Ureter (tissue), 1 donor: ENCODE measurements at places on chromosomes 2 and 18. TPM values are rescaled to one million over a fixed set of nuclear protein-coding genes. Genes with fewer than 3 reads are reported as not detected.

ABCG8 gene
- total RNA-seq = not detected

ASNSD1 gene
- 32.1 TPM for total RNA-seq

RAMP1 gene
- total RNA-seq = 49.0 TPM

PGAP1 gene
- total RNA-seq = 40.3 TPM

CNDP1 gene
- total RNA-seq = 0.31 TPM

B3GNT7 gene
- 2.2 TPM for total RNA-seq

B4GALT6 gene
- 8.9 TPM for total RNA-seq

CNTNAP5 gene
- 1.5 TPM for total RNA-seq

DNA sequence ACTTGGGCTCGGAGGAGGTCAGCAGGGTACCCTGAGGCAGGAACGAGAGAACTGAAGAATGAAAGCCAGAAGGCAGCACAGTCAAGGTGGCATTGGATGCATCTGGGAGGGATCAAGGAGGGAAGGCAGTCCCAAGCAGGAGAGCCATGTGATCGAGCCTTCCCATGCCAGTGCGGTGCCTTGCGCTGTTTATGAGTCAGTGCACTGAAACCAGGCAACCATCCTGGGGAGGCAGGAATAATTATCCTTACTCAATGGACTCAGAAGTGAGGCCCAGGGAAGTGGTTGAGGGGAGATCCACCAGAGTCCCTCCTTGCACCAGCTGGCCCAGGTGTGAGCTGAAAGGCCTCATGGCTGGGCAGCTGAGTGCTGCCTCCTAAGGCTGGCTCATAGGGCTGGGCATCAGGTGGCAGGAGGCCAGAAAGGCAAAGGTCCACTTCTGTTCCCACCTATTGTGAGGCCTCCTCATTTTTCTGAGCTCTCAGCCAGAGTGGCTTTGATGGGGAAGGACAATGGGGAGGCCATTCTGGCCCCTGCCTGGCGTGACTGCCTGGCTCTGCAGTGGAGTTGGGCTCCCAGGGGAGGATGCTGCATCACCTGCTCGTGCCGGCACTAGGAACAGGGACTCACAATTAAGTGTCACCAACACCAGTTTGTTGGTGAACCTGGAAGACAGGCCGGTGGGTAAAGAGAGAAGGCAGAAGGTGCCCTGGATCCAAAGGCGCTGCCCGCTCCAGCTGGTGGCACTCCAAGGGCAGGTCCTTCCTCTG lies 82.3 kb downstream of the TFCP2L1 start:
- DNase-seq = no peak

- DNase-seq = no peak
Measured at GRCh38 chr2:57397550-57398360, 648.9 kb upstream of the VRK2 start.

DNA sequence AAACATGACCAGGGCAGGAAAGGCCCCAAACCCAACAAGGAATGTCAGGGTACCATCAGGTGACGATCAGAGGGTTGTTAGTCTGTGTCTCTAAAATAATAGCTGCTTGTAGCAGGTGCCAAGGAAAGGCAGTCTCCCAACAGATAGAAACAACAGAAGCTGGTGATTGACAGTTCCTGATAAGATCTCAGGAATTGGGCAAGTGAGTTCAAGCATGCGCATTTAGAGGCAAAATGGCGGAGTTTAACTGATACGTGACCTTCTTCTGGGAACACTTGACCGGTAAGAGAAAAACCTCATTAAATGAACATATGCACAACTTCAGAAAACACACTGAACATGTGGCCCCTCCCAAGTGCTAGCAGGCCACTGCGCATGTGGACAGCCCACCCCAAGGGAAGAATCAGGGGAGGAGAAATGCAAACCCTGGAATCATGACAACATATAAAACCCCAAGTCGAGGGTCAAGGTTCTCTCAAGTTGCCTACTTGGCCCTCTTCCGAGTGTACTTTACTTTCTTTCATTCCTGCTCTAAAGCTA lies 664.9 kb downstream of the KCNJ3 start:
- DNase-seq = no peak

DNA sequence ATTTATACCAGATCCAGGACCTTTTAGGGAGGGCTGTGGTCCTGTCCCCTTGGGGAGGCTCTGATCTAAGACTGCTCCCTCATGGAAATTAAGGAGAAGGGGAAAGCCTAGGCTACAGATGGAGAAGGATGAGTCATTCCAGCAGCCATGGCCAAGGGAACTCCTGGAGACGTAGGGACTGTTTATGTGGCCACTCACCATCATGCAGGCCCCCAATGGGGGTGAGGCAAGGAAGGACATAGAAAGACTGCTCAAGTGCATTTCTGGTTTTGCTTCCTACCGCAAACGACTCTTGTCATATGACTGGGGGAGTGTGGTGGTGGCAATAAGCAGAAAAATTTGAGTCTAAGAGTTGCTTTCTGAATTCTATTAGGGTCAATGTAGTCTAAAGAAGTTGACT lies 54.0 kb upstream of the CYP1B1 start:
- DNase-seq = no peak
